Thyroid gland (tissue), 4 donors: ENCODE measurements at places on chromosomes 16 and 17.

DNA sequence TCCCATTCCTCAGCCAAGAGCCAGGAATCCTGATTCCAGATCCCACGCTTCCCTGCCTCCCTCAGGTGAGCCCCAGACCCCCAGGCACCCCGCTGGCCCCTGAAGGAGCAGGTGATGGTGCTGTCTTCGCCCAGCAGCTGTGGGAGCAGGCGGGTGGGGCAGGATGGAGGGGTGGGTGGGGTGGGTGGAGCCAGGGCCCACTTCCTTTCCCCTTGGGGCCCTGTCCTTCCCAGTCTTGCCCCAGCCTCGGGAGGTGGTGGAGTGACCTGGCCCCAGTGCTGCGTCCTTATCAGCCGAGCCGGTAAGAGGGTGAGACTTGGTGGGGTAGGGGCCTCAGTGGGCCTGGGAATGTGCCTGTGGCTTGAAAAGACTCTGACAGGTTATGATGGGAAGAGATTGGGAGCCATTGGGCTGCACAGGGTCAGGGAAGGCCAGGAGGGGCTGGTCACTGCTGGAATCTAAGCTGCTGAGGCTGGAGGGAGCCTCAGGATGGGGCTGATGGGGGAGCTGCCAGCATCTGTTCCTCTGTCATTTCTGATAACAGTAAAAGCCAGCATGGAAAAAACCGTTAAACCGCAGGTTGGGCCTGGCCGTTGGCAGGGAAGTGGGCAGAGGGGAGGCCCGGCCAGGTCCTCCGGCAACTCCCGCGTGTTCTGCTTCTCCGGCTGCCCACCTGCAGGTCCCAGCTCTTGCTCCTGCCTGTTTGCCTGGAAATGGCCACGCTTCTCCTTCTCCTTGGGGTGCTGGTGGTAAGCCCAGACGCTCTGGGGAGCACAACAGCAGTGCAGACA is at the start of gene SPN:
Gene SPN (plus strand): TSS at position 232 of the 791 bp plus-strand sequence. CDS start 482 bp downstream, at position 714.
- no peak for DNase-seq

- DNase-seq, result no peak
Observed at GRCh38 chr17:68403122-68403521, 54.2 kb downstream of the WIPI1 start.

DNA sequence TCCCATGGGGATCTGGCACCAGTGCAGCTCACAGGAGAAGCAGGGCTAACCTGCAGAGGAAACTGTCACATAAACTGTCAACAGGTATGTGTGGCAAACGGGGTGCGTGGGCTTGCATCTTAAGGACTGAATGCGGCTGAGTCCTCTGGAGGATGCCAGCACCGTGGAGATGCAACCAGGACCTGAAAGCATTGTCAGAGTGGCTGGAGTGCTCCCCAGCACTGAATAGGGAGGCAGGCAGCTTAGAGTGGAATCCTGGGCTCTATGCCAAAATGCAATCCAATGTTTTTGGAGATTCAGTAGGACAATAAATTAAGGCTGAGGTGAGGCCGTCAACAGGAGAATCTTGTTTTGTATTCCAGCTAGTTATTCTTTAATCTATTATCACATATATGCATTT is 21.3 kb upstream of the SALL1 start:
- DNase-seq, result no peak

- no peak for DNase-seq
Observed at GRCh38 chr17:61536422-61536955, 54.5 kb downstream of the NACA2 start.

DNA sequence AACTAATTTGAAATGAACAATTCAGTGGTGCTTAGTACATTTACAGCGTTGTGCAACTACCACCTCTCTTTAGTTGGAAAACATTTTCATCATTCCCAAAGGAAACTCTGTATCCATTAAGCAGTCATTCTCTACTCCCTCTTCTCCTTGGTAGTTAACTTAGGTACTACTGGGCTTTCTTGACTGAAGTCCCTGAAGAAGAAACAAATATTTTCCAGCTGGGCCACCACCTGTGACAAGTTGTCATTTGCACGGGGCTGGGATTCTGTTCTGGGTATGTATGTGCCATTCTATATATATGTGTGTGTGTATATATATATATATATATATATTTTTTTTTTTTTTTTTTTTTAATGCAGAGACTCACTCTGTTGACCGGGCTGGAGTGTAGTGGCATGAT is 15.4 kb upstream of the RMI2 start:
- DNase-seq, result no peak

GRCh38 chr16:87984632-87985267 is 33.5 kb downstream of the BANP start:
- no peak for DNase-seq

DNA sequence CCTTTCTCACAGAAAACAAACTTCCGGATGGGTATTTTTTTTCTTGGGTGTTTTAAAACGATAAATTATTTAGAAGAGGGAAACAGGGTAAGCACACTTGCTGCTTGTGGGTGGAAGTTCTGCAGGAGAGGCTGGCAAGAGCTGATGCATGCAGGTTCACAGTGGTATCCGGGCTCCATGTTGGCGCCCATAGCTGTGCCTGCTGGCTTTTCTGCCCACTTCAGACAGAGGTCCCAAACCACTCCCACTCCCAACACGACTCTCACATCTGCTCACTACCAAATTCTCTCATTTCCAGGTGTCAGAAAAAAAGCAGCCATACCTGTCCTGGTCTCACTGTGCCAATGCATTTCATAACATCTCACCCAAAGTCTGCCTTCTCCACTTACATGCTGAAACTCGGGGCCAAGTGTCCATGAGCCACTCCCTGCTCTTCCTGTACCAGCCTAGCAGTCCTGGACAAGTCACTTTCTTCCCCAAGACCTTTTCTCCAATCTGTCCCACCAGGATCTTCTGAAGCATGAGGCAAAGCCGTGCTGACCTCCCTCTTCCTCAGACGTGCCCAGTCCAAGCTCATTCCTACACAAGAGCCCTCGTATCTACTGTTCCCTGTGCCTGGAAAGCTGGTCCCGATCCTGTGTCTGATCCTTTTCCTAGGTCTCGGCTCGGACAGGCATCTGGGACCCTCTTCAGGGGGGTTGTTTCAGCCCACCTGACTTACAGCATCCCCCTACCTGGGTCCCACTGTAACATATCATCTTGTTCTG is 1.5 kb downstream of the CD300LF start:
- no peak for DNase-seq

GRCh38 chr17:48439110-48439850 is 9.3 kb upstream of the SKAP1 start:
- DNase-seq, result no peak

DNA sequence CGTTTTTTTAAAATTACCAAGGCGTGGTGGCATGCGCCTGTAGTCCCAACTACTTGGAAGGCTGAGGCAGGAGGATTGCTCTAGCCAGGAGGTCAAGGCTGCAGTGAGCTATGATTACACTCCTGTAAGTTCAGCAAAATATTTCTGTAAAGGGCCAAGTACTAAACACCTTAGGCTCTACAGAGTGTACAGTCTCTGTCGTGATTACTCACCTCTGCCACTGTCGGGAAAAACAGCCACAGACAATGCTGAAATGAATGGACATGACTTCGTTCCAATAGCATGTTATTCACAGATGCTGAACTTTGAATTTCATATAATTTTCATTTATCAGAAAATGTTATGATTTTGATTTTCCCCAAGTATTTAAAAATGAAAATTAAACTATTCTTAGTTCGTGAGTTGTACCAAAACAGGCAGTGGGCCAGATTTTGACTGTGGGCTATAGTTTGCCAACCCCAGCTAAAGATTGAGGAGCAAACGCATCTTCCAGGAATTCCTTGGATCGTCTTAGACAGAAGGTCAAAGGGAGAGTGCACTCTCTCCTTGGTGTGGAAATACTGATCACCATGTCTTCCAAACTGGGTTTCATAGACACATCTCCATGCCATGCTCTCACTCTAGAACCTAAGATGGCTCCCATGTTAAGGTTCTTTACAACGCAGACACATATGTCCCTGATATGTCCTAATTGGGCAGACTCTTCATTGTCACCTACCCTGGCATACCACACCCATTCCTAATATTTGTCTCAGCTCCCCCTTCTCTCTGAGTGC is 89.5 kb downstream of the MARF1 start:
- DNase-seq, result no peak

GRCh38 chr17:76087531-76087930 is 8.5 kb downstream of the ZACN start:
- no peak for DNase-seq

DNA sequence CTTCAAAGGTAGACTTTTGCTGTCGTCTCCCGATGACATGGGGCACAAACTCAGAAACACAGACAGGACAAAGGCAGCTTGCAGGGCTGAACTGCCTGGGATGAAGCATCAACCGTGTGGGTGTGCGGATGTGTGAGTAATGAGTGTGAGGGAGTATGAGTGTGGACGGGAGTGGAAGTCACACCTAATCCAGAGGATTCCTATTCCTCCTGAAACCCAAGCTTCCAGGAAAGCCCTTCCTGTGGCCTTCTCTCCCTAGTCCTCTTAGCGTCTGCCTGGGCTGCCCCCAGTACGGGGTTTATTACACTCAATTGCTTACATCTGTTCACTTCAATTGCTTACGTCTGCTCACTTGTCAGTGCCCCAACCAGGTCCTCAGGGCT is 2.3 kb upstream of the IL4R start:
- DNase-seq, result no peak
